ENCODE measurements at places on chromosomes 1 and 21.

GRCh38 chr1:211326140-211326527, 499 bp upstream of the TRAF5 start:
- no peak for DNase-seq

- DNase-seq: no peak
These were observed 610 bp downstream of the SCYL3 start for GRCh38 chr1:169892927-169893644.

GRCh38 chr1:1315435-1315954, 7.1 kb downstream of the PUSL1 start:
- DNase-seq: no peak

- DNase-seq: no peak
These were observed 209.7 kb downstream of the RHOU start for GRCh38 chr1:228944935-228945371.

GRCh38 chr1:195717651-195718050, 890.6 kb downstream of the KCNT2 start:
- no peak for DNase-seq

DNA sequence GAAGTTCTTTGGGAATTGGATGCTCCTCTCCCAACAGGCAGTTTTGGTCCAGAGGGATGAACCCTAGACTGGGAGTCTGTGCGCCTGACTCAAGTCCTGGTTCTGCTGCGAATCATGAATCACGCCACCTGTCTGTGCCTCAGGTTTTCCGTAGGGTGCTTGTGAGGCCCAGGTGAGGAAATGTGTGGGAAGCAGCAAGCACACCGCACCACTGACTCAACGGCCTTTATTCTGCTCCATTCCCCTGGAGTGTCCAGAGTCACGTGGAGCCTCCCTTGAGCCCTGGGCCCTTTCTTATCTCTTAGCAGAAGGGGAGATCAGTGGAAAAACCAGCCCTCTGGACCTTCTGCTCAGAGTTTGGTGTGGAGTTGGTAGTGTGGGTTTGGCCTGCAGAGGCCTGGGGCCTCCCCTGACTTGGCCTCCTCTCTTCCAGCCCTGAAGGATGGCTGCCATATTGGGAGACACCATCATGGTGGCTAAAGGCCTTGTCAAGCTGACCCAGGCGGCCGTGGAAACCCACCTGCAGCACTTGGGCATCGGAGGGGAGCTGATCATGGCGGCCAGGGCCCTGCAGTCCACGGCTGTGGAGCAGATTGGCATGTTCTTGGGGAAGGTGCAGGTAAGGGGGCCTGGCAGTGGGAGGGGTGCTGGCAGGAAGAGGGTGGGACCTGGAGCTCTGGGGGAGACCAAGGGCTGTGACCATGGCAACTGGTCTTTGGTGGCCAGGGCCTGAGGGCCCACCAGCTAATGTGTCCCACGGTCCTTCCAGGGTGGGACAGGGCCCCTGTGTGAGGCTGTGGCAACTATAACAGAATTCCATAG, 21.1 kb downstream of the COQ8A start:
- no peak for DNase-seq

DNA sequence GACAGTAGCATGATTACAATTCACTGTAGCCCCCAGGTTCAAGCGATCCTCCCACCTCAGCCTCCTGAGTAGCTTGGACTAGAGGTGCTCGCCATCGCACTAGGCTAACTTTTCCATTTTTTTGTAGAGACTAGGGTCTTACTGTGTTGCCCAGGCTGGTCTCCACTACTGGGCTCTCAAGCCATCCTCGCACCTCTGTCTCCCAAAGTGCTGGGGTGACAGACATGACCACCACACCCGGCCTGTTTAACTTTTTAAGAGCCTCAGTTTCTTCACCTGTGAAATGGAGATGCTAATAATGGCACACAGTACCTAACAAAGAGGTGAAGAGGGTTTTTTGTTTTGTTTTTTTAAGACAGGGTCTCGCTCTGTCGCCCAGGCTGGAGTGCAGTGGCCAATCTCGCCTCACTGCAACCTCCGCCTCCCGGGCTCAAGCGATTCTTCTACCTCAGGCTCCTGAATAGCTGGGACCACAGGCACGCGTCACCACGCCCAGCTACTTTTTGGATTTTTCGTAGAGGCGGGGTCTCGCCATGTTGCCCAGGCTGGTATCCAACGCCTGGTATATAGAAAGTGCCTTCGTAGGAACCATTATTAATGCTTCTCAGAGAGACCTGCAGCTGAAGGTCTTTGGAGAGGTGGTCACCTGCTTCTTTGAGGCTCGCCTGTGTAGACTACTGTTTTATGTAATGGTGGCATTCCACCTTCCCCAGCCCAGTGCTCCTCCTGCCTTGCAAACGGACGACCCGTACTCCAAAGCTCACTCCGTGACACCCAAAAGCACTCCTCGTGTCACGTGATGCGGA, 567 bp downstream of the PMVK start:
- DNase-seq: peak; percentile 31

DNA sequence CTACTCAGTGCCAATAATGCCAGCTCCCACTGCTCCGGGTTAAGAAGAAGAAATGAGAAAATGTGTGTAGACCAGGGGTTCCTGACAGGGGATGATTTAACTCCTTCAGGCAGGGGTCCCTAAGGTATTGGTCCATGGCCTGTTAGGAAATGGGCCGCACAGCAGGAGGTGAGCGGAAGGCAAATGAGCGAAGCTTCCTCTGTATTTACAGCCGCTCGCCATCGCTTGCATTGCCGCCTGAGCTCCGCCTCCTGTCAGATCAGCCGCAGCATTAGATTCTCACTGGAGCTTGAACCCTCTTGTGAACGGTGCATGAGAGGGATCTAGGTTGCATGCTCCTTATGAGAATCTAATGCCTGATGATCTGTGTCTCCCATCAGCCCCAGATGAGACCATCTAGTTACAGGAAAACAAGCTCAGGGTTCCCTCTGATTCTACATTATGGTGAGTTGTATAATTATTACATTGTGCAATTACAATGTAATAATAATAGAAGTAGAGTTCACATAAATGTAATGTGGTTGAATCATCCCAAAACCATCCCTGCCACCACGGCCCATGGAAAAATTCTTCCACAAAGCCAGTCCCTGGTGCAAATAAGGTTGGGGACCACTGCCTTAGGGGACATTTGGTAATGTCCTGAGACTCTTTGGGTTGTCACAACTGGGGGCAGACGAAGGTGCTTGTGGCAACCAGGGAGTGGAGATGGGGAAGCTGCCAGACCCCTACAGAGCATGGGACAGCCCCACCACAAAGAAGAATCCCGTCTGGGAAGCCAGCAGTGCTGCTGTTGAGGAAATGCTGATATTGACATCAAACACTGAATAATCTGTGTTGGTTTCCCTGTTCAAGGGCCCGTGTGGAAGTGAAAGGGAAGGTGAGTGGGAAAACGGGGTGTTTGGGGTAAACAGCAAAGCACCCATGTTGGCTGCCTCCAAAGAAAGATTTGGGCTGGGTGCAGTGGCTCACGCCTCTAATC, 60.8 kb downstream of the DHRS3 start:
- no peak for DNase-seq

DNA sequence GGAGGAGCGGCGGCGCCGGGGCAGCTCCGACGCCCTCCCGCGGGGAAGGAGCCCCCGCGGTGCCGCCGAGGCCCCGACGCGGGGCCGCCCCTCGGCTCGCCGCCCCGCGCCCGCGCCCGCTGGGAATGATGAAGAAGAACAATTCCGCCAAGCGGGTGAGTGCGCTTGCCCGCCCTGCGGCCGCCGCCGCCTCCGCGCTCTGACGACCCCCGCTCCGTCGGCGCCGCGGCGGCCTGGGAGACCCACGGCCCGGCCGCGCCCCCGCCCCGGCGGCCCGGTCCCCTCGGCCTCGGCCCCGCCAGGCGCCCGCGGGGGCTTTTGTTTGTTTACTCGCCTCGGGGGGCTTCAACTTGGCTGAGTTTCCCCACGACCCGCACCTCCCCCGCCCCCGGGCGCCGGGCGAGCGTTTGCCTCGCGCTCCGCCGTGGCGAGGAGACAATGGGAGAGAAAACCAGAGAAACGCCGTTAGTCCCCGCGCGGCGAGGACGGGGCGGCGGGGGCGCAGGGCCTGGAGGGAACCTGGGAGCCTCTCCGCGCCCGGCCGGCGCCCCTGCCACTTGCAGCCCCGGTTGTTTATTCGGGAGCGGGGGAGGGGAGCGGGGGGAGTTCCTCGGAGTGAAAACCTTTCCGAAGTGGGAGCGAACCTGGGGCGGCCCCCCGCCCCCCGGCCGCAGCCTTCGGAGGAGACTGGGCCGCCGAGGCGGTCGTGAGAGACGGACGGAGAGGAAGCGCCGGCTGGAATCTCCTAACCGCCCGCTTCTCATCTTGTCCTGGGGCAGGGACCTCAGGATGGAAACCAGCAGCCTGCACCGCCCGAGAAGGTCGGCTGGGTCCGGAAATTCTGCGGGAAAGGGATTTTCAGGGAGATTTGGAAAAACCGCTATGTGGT, 661 bp downstream of the PLEKHO1 start:
- peak; percentile 4 for DNase-seq

DNA sequence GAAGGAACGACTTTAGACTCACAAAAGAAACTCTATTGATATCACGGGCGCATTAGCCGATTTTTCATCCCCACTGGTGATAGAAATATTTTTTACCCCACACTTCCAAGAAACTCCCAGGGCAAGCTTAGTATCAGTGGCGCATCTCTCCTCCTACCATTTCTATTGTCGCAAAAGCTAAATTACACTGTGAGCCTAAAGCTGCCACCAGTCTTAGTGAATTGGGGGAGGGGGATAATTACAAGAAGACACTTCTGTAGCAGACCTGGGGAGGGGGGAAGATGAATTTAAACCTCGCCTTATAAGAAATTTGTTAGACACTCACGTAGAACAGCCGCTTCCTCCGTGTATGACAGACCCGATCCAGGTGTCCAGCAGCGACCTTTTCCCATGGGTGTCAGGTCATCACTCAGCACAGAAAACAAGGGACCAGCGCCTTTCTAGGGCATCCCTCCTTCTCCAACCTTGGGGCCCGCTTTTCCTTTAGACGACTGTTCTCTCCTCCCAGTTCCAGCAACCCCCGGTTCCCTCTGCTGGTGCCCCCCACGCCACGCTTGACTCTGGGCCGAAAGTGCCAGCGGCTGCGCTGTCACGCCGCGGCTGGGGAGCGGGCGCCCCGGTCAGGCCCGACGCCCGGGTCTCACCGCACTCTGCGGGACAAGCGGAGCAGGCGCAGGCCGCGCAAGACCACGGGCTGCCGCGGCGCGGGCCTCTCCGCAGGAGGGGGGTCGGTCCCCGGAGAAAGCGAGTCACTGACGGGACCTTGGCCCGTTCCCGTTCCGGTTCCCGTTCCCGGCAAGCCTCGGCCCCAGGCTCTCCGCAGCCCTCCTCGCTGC, 821 bp downstream of the PHC2 start:
- DNase-seq: no peak

GRCh38 chr1:227486559-227486958, 76.8 kb upstream of the ZNF678 start:
- no peak for DNase-seq

- no peak for DNase-seq
These were observed 6.2 kb downstream of the CSRP1 start for GRCh38 chr1:201500670-201501120.

DNA sequence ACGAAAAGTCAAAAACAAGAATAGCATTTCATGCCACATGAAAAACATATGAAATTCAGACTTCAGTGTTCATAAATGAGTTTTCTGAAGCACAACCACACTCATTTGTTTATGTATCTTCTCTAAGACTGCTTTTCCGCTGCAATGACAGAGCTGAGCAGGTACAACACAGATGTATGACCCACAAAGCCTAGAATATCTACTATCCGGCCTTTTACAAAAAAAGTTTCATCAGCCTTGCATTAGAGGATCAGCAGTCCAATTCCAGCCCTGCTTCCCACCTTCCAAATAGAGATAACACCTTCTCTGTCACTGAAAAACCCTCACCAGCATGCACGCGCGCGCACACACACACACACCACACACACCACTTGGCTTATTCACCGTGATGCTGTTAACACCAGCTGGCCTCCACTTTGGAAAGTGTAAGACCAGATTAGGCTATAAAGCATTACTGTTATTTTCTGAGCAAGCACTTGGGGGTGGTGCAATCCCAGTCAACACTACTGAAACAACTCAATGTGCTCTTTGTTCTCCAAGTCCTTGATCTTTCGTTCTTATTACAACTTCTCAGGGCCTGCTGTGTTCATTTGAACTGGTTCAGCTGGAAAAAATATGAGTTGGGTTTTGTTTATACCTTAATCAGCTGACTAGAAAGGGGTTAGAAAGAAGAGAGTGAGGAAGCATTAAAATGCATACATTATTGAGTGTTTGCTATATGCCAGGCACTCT, 90.0 kb downstream of the GLUL start:
- DNase-seq: no peak

GRCh38 chr1:67695963-67696362, 11.0 kb downstream of the GADD45A start:
- no peak for DNase-seq

Data from effector memory CD4-positive, alpha-beta T cell (primary cell).